ENCODE measurements at places on chromosomes 3 and 15.

DNA sequence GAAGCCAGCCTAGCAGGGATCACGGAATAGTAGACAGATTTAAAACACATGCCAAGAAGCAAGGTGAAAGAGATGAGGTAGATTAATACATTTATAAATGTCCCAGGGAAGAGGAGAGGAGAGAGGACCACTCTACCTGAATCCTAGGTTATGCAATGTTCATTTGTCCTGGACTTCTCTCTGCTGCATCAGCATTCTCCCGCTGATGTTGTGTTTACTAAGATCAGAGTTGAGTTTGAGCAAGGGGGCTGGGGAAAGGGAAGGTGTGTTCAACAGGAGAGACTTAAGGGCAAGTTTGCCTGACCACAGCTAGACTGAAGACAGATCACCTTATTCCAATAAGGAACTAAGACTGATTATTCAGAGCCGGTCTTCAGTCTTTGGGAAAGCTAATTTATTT is 1.1 kb upstream of the KPNA1 start:
- H3K27ac ChIP-seq, result no peak overlapping the region
- no peaks in the 10 kb centered on the region for H3K36me3 ChIP-seq
- H3K4me3 ChIP-seq, result no peak overlapping the region
- no peaks in the 10 kb centered on the region for H3K4me1 ChIP-seq

GRCh38 chr15:80736560-80736959 is 41.5 kb downstream of the ABHD17C start:
- H3K4me3 ChIP-seq, result no peak overlapping the region
- H3K27me3 ChIP-seq, result no peaks in the 10 kb centered on the region
- peaks cover 3% of the 10 kb centered on the region for H3K36me3 ChIP-seq

GRCh38 chr3:128710816-128711433 is 15.1 kb upstream of the RAB7A start:
- no peak for DNase-seq
- no peak overlapping the region for H3K4me3 ChIP-seq
- no peaks in the 10 kb centered on the region for H3K36me3 ChIP-seq

GRCh38 chr3:141011997-141012262 is 39.2 kb upstream of the SPSB4 start:
- DNase-seq, result no peak
- H3K36me3 ChIP-seq, result no peaks in the 10 kb centered on the region
- H3K27ac ChIP-seq, result no peak overlapping the region

GRCh38 chr3:72459588-72459987 is 388.7 kb downstream of the SHQ1 start:
- H3K4me3 ChIP-seq, result no peak overlapping the region
- no peak for DNase-seq
- peaks cover under 1% of the 10 kb centered on the region for H3K27me3 ChIP-seq

- peak; percentile 97 for DNase-seq
- H3K27me3 ChIP-seq, result peaks cover 22% of the 10 kb centered on the region
- peaks cover 23% of the 10 kb centered on the region for H3K36me3 ChIP-seq
- H3K4me3 ChIP-seq, result peak within 1 kb of the TSS; percentile 97
- H3K27ac ChIP-seq, result peak within 1 kb of the TSS; percentile 86
Observed at GRCh38 chr3:194671900-194672808, at the start of gene LSG1. Gene LSG1 (minus strand): TSS chr3:194672191. CDS start chr3:194672162, 29 bp downstream.

DNA sequence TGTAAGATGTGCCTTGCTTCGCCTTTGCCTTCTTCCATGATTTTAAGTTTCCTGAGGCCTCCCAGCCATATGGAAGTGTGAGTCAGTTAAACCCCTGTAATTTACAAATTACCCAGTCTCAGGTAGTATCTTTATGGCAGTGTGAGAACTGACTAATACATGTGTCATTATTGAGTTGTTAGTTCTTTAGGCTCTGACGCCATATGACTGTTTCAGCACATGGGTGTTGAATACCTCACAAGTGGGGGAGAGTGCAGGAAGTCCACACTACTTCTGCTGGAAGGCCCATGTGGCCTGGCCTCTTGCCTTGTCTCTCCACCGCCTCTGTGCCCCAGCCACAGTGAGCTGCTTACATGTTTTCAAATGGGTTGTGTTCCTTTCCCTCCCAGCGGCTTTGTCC is 28.5 kb downstream of the MFSD1 start:
- no peak overlapping the region for H3K27ac ChIP-seq
- H3K4me1 ChIP-seq, result no peaks in the 10 kb centered on the region
- peaks cover 15% of the 10 kb centered on the region for H3K36me3 ChIP-seq
- no peak overlapping the region for H3K4me3 ChIP-seq

GRCh38 chr3:115428841-115429240 is 194.5 kb upstream of the GAP43 start:
- no peak for DNase-seq
- H3K36me3 ChIP-seq, result no peaks in the 10 kb centered on the region
- no peaks in the 10 kb centered on the region for H3K4me1 ChIP-seq
- no peak overlapping the region for H3K27ac ChIP-seq
- H3K27me3 ChIP-seq, result no peaks in the 10 kb centered on the region
- no peak overlapping the region for H3K4me3 ChIP-seq

GRCh38 chr15:88383354-88383753 is 83.8 kb downstream of the MRPL46 start:
- peaks cover 82% of the 10 kb centered on the region for H3K27me3 ChIP-seq
- H3K27ac ChIP-seq, result no peak overlapping the region

GRCh38 chr3:178455226-178455625 is 81.0 kb upstream of the KCNMB2 start:
- peaks cover 9% of the 10 kb centered on the region for H3K4me1 ChIP-seq
- no peaks in the 10 kb centered on the region for H3K27me3 ChIP-seq
- no peaks in the 10 kb centered on the region for H3K36me3 ChIP-seq
- DNase-seq, result no peak
- H3K4me3 ChIP-seq, result no peak overlapping the region
- no peak overlapping the region for H3K27ac ChIP-seq

GRCh38 chr15:101652786-101653430 is 727 bp upstream of the TM2D3 start:
- peaks cover 18% of the 10 kb centered on the region for H3K36me3 ChIP-seq
- no peaks in the 10 kb centered on the region for H3K4me1 ChIP-seq
- peak; percentile 65 for DNase-seq
- H3K27me3 ChIP-seq, result no peaks in the 10 kb centered on the region
- peak overlapping the region; percentile 4 for H3K27ac ChIP-seq

GRCh38 chr15:88636050-88636449 is 2.8 kb upstream of the ISG20 start:
- H3K27me3 ChIP-seq, result no peaks in the 10 kb centered on the region
- H3K36me3 ChIP-seq, result peaks cover 45% of the 10 kb centered on the region
- no peak overlapping the region for H3K4me3 ChIP-seq
- peak; percentile 82 for DNase-seq
- H3K27ac ChIP-seq, result no peak overlapping the region

DNA sequence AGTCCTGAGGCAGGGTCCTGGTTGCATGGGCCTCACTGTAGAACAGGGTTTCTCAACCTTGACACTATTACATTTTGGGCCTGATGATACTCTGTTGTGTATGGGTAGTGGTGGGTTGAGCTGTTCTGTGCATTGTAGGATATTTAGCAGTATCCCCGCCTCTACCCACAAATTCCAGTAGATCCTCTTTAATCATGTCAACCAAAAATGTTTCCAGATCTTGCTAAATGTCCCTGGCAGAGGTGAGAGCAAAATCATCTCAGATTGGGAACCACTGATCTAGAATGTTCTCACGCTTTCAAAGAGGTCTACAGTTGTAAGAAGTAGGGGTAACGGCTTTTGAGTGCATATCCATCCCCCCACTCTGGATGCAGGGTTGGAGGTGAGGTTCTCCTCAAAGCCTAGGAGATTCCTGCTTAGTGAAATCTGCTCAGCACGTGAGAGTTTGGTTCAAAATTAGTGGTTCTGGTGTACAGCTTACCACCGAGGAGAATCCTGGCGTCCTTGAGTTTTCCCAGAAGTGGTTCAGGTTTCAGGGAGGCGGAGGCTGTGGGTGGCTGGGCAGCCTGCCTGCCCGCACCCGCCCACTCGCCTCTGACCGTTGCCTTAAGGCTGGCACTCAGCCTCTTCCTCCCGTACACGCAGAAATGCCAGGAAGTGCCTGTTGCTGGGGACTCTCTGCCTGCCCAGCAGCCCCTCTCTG is 5.3 kb downstream of the ACVR2B start:
- peaks cover 9% of the 10 kb centered on the region for H3K4me1 ChIP-seq
- no peak overlapping the region for H3K27ac ChIP-seq
- H3K36me3 ChIP-seq, result peaks cover 3% of the 10 kb centered on the region
- H3K4me3 ChIP-seq, result no peak overlapping the region
- no peaks in the 10 kb centered on the region for H3K27me3 ChIP-seq

DNA sequence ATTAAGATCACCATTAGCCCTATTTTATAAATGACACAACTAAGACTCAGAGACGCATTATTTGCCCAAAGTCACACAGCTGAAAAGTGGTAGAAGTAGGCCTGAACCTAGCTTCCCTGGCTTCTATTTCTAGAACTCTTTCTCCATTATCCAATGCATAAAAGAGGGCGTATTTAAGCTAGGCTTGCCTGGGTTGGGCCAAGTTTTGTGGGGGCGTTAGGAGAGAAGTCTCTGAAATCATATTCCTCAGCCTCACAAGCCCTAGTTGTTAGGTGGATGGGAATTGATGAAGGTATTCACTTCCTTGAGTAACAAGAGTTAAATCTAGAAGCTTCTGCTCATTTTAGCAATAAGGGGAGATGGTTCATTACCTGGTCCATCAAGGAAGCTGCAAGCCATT is 22.3 kb downstream of the TIMP4 start:
- H3K36me3 ChIP-seq, result no peaks in the 10 kb centered on the region
- H3K4me3 ChIP-seq, result no peak overlapping the region
- H3K4me1 ChIP-seq, result no peaks in the 10 kb centered on the region
